ENCODE measurements at places on chromosomes 1 and 21. TPM values are rescaled to one million over a fixed set of nuclear protein-coding genes. Genes with fewer than 3 reads are reported as not detected.
A peak's percentile ranks its signal among the peaks of the same experiment; 100 is the strongest.

GRCh38 chr1:32393832-32394140, 455 bp downstream of the BSDC1 start:
- DNase-seq, result peak; percentile 51

DNA sequence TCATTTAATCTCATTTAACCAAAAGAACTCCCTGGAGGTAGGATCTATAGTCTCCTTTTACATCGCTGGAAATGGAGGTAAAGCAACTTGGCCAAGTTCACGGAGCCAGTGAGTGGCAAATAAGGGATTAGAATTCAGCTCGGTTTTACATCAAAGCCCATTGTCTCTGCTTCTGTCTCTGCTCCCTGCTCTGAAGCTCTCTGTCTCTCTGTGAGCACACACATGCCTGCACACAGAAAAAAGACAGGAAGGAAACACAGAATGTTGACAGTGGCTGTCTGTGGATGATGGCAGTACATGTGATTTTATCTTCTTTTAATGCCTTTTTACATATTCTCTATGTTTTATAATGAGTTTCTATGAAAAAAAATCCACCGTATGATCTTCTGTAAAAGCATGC, 8.9 kb upstream of the DHRS3 start:
- DNase-seq, result no peak

DNA sequence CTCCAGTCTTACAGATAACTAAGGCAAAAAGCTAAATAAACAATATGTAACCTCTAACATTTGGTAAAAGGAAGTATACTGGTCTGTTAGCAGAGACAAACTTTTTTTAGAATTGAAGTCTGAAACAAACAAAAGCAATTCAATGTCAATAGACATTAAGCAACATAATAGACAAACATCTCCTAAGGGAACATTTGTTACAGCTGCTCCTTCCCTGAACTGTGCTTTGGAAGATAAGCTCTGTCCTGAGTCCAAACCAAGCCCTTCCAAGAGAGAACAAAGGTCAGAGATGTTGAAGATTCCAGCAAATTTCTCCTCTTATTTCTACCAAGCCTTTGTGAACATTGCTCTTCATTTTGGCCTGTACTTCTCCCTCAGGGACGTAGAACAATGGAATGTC, 25.3 kb downstream of the FMO2 start:
- DNase-seq, result no peak

DNA sequence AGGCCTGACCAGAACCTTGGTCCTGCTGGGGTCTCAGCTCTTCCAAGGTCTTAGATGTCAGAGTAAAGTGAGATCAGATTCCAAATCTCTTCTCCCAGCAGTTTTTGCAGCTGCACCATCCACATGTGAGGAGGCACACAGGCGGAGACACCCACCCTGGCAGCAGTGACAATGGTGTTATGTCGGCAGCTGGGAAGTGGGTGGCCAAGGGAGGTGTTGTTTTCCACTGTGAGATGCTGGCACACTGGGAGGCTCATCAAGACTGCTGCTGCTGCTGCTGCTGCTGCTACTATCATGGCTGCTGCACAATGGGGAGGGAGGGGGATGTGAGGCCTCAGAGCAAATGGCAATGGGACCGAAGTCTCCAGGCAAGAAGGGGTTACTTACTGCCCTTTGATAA, 23.6 kb downstream of the CAMK2N1 start:
- DNase-seq, result no peak

- no peak for DNase-seq
These were observed 236.4 kb downstream of the USH2A start for GRCh38 chr1:216186816-216187215.

DNA sequence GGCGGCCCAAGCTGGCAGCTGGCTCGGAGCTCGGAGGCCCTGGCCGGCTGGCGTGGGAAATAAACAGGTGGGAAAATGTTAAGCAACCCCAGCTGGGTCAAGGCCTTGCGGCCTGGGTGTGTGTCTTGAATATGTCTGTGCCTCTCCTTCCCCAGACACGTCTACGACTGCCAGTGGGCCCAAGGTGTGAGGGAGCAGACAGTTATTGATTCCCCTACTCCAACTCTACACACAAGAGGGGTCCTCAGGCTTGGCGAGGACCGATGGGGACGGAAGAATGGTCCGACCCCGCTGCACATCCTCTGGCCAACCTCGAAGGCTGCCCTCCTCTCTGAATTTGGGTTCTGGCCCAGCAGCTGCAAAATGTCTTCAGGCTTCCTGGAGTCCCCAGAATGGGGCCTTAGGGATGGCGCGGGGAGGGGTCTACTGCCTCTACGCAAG, 2.2 kb downstream of the IL22RA1 start:
- no peak for DNase-seq

GRCh38 chr1:97902067-97902466, 18.8 kb downstream of the DPYD start:
- no peak for DNase-seq

- DNase-seq, result no peak
These were observed 17.1 kb downstream of the EPHA2 start for GRCh38 chr1:16138772-16139221.

DNA sequence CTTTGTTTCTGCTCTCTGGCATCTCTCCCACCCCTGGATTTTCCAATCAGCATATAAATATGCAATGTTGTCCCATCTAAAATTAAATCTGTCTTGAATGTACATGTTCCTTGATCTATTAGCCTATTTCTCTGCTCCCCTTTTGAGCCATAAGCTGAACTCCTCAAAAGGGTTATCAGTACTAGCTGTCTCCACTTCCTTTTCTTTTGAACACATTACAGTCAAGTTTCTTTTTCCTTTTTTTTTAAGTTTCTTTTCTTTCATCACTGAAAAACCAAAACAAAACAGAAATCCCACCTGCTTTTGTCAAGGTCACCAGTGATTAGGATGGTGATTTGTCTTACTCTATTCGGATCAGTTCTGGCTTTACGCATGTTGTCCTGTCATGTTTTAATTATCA, 29.3 kb downstream of the XCL2 start:
- DNase-seq, result no peak

- DNase-seq, result no peak
These were observed 24.0 kb upstream of the PADI6 start for GRCh38 chr1:17347769-17348592.

DNA sequence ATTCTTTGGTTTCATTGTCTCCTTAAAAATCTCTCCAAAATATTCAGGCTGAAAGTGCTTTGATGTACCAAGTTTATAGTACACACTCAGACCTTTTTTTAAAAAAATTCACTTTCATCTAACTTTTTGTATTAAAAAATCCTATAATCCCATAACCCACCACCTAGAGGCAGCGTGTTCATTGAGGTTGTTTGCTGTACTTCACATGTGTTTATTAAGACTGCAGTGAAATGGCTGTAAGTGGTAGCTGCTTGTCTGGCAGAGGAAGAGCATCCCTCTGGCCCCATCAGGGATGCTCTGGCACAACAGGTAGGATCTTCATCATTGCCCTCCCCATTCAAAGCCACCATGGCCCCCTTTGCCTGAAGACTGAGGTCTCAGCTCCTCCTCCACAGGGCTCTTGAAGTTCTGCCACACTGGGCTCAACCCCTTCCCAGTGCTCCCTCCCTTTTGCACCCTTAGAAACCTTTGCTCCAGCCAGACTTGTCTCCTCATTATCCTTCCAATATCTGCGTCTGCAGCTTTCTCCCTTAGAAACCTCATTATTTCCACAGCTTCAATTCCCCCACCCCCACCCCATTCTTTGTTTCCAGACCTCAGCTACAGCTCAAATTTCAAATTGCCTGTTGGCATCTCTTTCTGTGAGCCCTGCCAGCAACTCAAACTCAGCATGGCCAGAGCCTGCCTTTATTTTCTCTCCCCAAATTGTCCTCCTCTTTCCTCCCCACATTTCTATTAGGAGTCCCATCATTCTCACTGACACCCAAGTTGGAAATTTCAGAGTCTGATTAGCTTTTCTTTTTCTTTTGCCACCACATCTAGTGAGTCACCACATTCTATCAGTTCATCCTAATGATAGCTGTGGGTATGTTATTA, 369.6 kb upstream of the USP24 start:
- no peak for DNase-seq

GRCh38 chr1:115459161-115459560, 121.1 kb upstream of the NGF start:
- no peak for DNase-seq

DNA sequence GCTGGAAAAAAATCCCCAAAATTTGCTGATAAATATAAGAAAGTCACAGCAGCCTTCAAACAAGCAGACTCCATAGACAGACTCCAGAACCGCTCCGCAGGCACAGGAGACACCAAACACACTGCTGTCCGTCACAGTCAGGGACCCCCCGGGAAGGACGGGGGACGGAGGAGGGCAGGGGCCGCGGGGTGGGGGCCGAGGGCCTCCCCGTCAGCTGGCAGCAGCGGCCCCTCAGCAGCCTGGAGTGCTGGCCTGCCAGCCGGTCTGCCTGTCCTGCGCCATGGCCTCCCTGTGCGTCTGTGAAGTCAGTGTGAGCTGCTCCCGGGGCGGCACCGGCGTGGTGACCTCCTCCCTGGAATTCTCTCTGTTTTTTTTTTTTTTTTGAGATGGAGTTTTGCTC, 10.1 kb upstream of the C1orf159 start:
- no peak for DNase-seq

- peak; percentile 48 for DNase-seq
These were observed 164.6 kb upstream of the GJB5 start for GRCh38 chr1:34590211-34590623.

GRCh38 chr1:161706113-161706481, 932 bp upstream of the FCRLA start:
- DNase-seq, result no peak

GRCh38 chr1:54172614-54173599, 20.1 kb upstream of the CDCP2 start:
- DNase-seq, result no peak

Gene HRNR
- not detected for total RNA-seq

Gene SPRR1A
- not detected for total RNA-seq

Gene VSIG8
- not detected for total RNA-seq

Gene LRRN2
- total RNA-seq, result 3.4 TPM

Data from WTC11 (cell line).